Left colon (tissue), 2 donors: ENCODE measurements at places on chromosomes 7 and 10. TPM values are rescaled to one million over a fixed set of nuclear protein-coding genes. Genes with fewer than 3 reads are reported as not detected.

Gene SYNPO2L
- not detected for total RNA-seq

DNA sequence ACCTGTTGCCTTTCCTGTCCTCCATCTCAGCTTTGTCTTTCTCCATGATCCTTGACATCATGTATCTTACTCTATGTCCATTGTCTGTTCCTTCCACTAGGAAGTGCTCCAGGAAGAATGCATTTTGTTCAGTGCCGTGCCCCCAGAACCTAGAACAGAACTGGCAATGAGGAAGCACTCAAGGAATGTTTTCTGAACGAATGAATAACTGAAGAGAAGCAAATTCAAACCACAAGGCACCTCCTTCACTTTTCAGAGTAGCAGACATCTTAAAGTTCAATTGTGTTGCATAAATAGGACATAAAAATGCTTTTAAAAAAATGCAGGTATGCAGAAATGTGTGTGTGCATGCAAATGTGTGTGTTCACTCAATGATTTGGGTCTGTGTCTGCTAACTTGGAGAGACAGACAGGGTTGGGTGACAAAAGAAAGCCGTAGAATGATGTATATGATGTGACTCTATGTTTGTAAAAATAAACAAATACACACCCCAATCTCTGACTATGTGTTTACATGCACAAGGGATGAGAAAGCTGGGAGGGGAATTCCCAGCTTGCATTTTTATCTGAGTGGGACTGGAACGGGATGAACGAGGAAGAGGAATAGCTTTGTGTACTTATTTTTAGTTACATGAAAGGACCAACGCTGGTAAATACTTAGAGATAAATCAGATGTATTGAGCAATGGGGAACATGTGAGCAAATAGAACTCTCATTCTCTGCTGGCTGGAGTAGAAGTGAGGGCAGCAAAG, 237.7 kb downstream of the FANK1 start:
- DNase-seq, result no peak

Gene TAS2R38
- not detected for total RNA-seq

DNA sequence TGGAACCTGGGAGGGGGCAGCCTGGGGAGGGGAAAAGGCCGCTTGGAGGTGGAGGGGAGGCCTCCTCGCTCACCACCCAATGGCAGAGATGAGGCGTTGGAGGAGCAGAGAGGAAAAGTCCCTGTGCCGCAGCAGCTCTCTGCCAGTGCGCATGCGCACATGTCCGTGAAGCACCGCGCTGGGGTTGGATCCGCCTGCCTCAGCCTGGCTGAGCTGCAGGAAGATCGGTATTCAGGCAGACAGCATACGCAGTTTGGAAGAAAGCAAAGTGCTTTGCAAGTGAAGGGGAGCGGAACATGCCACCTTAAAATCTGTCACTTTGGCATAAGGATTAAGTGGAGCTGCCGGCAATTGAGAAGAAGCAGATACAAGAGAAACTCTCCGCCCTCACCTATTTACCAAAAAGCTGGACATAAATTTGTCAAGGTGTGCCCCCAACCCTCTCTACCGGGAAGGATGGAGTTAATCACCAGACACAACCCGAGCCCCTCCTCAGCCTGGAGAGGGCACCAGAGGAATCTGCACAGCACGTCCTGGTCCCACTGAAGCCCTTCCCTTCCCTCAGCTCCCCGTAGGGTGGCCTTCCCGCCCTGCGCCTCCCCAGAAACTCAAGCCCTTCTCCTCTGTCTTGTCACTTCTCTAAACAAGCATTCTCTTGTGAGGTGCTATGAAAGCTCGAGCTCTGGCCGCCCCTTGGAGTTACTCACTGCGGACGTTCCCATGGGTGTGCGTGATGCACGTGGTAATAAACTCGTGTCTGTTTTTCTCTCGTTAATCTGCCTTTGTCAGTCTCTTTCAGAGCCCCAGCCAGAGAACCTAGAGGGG, 32.2 kb upstream of the TMEM72 start:
- peak; percentile 85 for DNase-seq

Gene TMEM176A
- 118 TPM for total RNA-seq

DNA sequence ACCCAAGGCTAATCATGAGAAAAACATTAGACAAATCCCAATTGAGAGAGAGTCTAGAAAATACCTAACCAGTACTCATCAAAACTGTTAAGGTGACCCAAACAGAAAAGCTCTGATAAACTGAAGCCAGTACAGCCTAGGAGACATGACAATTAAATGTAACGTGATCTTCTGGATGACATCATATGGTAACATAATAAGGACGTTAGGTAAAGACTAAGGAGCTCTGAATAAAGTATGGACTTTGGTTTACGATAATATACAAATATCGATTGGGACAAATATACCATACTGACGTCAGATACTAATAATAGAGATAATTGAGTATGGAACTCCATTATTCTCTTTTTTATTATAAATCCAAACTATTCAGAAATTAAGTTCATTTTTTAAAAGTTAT, 561.1 kb upstream of the STEAP1 start:
- DNase-seq, result no peak

GRCh38 chr7:106047818-106048705, 64.0 kb downstream of the SYPL1 start:
- no peak for DNase-seq

GRCh38 chr7:132793474-132793873, 217.2 kb upstream of the PLXNA4 start:
- DNase-seq, result no peak

DNA sequence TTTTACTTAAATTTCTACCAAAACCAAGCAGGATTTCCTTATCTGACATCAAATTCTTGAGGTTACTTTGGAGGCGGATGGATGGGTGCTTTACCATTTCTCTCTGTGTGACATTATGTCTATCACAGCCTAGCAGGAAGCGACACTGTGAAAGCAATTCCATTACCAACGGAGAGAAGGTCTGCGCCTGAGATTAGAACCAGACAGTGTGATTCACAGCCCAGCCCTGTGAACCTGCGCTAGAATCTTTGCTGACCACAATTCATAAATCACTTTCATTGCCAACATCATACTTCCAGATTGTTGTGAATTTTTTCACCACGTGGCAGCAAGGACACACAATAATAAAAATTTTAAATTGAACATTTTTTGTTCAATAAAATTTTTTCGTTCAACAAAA, 126.5 kb downstream of the CUBN start:
- DNase-seq, result no peak

DNA sequence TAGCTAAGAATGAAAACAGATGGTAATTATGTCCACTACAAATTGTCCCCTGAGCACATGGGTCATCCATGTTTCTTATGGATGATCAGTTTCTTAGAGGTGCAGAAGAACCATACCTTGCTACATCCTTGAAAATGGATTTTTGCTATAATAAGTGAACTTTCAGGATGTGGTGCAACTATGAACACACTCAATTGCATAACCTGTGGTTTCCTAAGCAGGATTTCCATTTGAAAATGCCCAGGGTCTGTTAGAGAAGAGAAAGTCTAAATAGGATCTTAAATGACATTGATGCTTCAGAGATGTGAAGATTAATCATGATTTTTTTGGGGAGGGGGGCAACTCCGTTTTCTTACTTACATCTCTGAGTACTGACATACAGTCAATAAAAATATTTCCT, 39.6 kb upstream of the CACNB2 start:
- DNase-seq, result no peak

Gene PSD
- 4.1 TPM for total RNA-seq

Gene FGFBP3
- 1.5 TPM for total RNA-seq

- no peak for DNase-seq
Observed at GRCh38 chr7:22255342-22255741, 101.6 kb downstream of the RAPGEF5 start.

Gene MKI67
- 10.8 TPM for total RNA-seq

DNA sequence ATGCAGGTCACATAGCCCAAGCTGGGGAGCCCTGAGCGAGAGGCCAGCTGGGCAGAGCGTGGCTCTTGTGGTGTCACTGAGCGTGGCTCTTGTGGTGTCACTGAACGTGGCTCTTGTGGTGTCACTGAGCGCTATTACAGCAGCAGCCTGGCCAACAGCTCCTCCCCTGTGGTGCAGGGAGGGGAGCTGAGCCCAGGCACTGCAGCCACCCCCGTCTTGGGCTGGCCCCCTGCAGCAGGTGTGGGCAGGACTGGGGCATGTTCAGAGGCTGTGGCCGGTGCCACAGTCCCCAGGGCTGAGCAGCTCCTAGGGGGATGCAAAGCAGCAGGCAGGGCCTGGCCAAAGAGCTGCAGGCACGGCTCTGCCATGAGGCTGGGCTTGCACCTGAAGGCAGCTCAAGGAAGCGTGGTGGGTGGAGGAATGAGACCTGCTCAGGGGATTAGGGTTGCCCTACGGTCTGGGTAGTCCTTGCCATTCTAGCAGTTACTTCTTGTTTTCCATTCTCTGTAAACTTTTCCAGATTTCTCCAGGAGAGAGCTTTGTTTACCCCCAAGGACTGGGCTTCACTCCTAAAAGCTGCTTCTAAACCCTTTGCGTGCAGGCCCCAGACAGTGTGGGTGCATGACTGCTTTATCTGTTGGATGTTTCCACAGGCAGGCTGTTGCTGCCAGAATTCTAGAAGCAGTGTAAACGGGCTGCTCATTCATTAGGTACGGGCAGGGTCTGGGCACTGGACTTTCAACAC, 29.2 kb downstream of the ZNF783 start:
- DNase-seq, result no peak

GRCh38 chr10:14584661-14585060, 190.0 kb downstream of the FAM107B start:
- DNase-seq, result no peak

Gene SFTPA1
- total RNA-seq, result not detected

- DNase-seq, result no peak
Observed at GRCh38 chr7:66542049-66542448, 86.6 kb upstream of the KCTD7 start.

DNA sequence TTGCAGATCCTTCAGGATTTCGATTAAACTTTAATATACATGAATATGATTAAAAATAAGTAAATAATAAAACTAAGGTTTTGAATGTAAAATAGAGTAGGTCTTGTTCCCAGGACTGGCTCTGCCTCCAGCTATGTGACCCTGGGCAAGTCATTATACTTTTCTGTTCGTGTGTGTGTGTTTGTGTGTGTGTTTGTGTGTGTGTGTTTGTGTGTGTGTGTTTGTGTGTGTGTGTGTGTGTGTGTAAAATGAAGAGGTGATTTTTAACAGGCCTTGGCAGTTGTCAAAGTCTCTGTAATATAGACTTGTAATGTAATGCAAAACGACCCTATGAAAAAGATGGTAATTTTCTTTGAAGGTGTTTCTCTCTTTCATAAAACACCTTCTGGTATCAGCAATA, 79.2 kb downstream of the HGF start:
- DNase-seq, result no peak

DNA sequence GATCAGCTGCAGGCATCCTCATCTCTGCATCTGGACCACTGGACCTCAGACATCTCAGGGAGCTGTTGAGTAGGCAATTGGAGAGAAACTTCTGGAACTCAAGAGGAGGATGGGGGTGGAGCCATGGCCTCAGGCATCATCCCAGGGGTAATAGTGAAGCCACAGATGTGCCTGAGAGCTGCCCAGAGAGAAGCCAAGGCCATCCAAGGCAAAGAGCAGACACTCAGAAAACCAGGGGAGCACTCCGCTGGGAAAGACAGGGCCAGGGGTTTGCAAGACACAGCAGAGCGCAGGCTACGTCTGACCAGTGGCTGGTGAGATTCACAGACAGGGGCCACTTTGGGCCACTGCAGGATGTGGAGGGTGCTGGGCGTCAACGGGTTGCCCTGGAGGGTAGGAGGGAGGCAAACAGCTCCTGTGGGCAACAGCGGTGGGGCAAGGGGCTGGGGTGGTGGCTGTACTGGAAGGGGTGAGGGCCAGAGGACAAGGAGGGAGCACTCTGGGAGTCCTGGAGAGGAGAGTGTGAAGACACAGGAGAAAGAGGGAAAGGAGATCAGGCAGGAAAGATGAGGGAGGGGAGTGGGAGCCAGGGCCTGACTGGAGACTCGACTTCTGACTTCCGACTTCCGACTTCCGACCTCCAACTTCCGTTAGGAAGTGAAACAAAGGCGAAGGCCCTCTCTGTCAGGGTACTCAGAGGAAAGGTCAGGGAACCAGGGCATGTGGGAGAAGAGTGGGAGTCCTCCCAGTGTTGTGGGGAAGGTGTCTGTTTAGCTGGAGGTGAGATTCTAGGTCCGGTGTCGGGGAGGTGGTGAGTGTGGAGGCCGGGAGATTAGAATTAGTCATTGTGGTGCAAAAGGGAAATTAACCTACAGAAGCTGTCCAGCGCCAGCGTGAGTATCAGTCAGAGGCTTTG, 69.7 kb upstream of the ANTXRL start:
- no peak for DNase-seq

Gene MARVELD1
- total RNA-seq, result 37.0 TPM

GRCh38 chr7:121088870-121089269, 100.4 kb downstream of the CPED1 start:
- DNase-seq, result no peak

- DNase-seq, result no peak
Observed at GRCh38 chr10:21919906-21920305, 83.6 kb downstream of the DNAJC1 start.

GRCh38 chr10:60527676-60528075, 138.0 kb upstream of the ANK3 start:
- no peak for DNase-seq

- DNase-seq, result no peak
Observed at GRCh38 chr10:4041635-4042034, 256.6 kb upstream of the KLF6 start.

DNA sequence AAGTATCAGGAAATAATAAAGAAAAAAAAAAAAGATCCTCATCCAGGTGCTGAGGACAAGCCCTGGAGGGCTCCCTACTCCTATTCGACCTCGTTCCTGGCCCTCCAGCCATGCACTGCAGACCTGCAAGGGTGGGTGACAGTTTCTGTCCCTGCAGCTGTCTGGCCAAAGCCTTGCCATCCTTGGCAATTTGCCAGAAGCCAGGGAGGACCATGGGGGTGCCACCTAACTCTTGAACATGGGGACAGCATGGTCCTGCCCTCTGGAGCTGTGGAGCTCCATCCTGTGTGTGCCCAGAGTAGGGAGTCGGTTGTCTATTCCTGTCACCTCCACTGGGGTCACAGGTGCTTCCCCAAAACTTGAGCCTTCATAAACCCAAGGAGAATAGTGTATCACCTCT, 27.8 kb downstream of the DMBT1 start:
- no peak for DNase-seq

- DNase-seq, result no peak
Observed at GRCh38 chr10:127257395-127257794, 61.0 kb upstream of the INSYN2A start.

Gene TRIM74
- 0.58 TPM for total RNA-seq

- DNase-seq, result no peak
Observed at GRCh38 chr7:105079348-105079747, 65.3 kb downstream of the KMT2E start.

Gene CTNNA3
- 0.21 TPM for total RNA-seq

Gene ASZ1
- total RNA-seq, result not detected

- DNase-seq, result no peak
Observed at GRCh38 chr10:11236234-11236633, 218.6 kb downstream of the CELF2 start.

- DNase-seq, result peak; percentile 83
Observed at GRCh38 chr10:69439350-69439739, 11.9 kb upstream of the TSPAN15 start.

GRCh38 chr7:33369888-33370287, 240.5 kb downstream of the BBS9 start:
- no peak for DNase-seq

Gene CPA4
- total RNA-seq, result not detected

Gene AGR2
- 1,046 TPM for total RNA-seq

- DNase-seq, result no peak
Observed at GRCh38 chr7:96691702-96692101, 17.9 kb downstream of the SEM1 start.

- no peak for DNase-seq
Observed at GRCh38 chr10:117500456-117500855, 42.1 kb upstream of the EMX2 start.

- DNase-seq, result no peak
Observed at GRCh38 chr7:139103057-139103815, 6.3 kb downstream of the ZC3HAV1 start.
